ENCODE measurements at places on chromosomes 7 and 10.

DNA sequence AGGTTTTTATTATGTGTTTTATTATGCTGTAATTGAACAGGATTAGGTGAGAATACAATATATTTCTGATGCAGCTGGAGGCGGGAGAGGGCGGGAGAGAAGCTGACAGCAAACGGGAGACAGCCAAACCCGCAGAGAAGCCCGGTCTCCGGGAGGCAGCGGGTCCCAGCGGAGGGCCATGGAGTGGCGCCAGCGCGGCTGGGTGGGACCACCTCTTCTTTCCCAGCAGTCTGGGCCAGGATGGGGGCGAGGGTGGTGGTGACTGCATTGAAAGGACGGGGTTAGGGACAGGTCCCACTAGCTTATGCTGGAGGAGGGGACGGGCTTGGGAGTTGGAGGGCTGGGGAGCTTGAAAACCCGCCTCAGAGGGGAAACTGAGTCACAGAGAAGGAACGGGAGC, 14.5 kb upstream of the KAZALD1 start:
- DNase-seq, result no peak

- no peak for DNase-seq
Observed at GRCh38 chr10:44008270-44008916, 359.7 kb upstream of the ZNF32 start.

DNA sequence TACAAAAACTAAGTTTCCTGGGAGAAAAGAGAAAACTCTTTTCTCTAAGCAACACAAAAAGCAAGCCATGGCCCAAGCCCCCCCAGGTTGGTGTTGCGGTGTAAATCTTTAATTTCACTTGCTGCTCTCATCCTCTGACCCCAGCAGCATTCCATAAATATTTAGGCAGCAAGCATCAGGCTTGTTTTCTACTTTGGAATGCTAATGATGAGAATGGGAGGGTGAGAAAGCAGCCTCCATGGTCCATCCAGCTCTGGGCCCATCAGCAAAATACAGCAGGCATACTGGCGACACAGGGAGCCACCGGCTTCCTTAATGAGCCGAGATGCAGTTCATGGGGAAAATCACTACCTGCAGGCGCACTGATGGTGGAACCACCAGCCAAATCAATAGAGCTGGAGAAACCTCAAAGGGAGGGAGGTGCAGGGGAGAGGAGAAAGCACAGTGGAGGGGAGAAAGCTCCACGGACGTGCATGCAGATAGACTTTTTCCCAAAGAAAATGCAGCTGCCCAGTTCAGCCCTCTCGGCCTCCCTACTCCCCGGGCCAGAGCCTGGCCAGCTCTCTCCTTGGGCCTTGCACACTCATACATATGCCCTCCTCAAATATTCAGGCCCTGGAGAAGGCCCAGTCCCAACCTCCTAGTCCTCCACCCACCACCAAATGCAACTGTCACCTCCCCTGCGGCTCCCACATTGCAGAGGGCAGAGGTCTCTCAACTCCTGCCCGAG, 131.9 kb downstream of the GRID1 start:
- DNase-seq, result no peak

DNA sequence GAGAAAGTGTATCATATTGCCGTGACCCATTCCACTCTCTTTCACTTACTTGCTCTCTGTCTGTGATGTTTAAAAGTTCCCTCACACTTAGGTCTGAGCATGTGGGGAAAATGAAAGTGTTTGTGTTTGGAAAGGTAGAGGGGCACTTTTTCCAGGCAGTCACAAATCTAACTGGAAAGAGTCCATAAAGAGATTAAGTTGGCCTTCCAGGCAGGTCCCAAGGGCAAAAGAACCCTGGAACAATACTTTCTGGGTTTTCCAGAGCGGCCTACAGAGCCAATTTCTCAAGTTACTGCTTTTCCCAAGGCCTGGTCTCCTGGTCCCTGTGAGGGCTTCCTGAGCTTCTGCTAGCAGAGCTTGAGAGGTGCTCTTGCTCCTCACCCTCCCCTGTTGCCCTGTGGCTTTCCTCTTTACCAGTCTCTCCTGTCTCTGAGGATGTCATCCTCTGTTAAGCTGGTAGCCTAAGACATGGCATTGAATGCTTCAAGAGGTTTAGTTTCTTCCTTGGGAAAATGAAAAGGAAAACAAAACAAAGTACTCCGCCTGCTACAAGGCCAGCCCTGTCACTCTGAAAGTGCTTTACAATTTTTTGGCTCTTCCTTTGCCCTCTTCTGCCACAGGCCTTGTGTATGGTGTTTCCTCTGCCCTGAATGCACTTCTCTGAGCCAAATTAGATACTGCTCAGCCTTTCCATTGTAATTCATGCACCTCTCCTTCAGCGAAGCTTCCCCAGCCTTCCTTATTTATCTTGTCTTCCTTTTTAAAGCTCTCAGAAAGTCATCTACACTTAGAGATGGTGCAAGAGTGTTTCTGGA, 20.1 kb downstream of the TES start:
- DNase-seq, result no peak

DNA sequence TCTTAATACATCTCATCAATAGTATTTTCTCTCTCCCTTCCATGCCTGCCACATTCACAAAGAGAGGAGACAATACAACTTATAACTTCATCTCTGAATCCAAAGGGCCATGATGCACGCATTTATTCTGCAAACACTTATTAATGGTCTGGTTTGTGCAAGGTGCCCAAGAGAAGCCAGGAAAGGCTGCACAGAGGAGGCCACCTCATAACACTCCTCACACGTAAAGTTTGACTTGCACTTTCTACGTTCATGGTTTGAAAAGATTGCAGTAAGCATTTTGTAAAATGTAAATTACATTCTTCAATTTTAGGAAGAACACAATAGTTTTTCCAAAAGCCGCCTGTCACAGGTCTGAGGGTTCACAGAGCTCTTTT, 1.2 kb upstream of the PALS2 start:
- no peak for DNase-seq

DNA sequence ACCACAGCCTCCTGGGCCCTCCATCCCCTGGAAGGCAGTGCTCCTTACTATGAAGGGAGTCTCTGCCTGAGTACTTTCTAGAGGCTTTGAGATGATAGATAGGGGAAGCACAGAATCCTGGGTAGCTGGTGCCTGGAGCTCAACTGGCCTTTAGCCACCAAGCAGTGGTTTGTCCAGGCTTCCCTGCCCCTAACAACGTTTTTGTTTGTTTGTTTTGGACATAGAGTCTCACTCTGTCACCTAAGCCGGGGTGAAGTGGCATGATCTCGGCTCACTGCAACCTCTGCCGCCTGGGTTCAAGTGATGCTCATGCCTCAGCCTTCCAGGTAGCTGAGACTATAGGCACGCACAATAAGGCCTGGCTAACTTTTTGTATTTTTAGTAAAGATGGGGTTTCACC, 289.4 kb downstream of the PLXNA4 start:
- no peak for DNase-seq

DNA sequence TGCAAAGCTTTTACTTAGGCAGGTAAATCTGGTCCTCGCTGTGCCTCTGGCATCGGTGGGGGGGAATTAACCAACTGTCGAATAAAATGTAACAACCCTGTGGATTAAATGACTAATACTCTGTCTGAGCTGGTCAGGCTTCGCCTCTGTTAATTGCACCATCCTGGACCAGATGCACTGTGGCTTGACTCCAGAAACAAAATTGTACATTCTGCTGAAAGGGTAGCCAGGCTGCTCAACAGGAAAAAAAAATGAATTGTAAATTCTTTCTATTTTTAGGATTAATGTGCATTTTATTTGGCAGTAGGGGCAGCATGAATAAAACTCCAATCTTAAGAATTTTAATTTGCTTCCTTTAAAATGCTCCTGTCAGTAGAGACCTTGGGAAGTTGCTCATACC, 389.4 kb downstream of the SORCS1 start:
- DNase-seq, result no peak

DNA sequence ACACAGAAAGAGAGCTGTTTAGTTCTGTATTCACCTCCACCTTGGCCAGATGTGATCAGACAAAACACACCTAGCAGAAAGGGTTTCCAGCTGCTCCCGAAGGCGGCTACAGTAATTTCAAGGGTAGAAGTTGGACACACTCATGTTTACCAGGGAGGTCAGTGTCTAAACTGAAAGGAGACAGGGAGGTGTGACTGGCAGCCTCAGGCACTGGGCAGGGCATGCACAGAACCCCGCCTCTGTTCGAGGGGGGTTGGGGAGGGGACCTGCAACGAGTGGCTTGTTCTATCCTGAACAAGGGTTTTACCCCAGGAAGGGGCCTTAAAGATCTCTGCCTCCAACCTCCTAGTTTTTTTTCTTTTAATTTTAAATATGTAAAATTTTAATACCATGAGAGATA, 49.6 kb downstream of the BPGM start:
- DNase-seq, result no peak

DNA sequence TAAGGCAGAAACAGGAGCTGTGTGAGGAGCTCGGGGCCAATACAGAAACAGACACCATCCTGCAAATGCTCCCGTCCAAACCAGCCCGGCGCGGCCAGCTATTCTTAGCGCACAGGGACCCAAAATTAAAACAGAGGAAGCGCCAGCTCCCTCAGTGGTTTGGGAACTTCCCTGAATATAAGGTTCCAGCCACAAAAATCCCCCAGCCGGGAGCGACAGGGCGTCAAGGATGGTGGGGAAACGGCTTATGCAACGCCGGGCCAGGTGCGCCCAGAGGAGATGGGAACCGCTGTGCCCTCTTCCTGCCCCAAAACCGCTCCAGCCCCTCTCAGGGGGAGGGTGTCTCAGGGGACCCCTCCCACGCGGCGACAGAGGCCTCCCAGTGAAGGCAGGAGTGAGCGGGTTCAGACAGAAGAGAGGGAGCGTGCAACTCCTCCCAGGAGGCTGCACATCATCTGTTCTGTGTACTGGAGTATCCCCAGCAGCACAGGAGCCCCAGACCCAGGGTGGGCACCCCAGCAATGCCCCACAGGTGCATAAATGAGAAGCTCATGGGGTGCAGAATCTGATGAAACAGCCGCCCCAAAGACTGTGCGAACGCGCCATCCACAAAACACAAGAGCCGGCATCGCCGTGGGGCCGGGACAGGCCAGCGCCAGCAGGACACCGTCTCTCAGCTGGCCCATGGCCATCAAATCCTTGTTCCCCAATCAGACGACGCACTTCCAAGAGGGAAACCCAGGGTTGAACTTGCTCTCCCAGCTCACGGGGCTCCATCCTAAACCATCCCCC, 73.9 kb upstream of the PDGFA start:
- no peak for DNase-seq

DNA sequence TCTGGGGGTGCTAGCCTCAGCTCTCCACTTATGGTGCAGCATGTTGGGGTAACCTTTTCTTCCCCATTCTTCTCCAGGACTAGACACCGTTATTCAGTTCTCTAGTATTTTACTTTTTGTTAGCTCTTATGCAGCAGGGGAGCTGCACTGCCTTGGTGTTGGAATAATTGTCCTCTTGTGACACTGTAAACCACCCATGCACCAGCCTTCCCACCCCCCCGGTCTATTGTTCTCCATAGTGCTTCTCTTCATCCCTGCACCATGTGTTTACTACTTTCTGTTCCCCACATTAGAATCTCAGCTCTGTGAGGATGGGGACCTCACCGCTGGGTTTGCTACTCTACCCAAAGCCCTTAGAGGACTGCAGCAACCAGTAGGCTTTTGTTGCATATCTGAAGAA, 230.7 kb downstream of the RPS24 start:
- no peak for DNase-seq

- no peak for DNase-seq
Observed at GRCh38 chr7:47042669-47043068, 539.2 kb downstream of the TNS3 start.

DNA sequence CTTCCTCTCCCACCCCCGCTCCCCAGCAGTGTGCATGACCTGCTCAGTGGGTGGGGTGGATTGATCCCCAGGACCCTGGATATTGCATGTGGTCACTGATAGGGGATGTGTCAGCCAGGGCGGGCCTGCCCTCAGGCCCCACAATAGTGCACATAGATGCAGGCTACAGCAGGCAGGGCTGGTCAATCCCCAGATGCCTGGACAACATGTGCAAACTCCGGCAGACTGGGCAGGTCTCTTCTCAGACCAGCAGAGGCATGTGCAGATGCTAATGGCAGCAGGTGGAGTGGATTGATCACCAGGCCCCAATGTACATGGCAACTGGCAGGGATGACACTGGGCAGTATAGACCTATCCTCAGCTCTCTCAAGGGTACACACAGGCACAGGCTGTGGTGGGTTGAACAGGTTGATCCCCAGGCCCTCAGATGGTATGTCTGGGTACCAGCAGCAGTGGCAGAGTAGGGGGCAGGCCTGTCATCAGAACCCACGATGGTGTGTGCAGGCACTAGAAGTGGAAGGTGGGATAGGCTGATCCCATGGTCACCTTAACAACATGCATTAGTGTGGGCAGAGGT, 98.6 kb downstream of the LANCL2 start:
- DNase-seq, result no peak

- no peak for DNase-seq
Observed at GRCh38 chr10:132828681-132829080, 42.7 kb upstream of the NKX6-2 start.

- no peak for DNase-seq
Observed at GRCh38 chr7:157584420-157584819, 247.6 kb downstream of the DNAJB6 start.

- DNase-seq, result no peak
Observed at GRCh38 chr10:99125879-99126278, 109.8 kb downstream of the HPSE2 start.

- no peak for DNase-seq
Observed at GRCh38 chr7:139695588-139695987, 82.2 kb downstream of the HIPK2 start.

DNA sequence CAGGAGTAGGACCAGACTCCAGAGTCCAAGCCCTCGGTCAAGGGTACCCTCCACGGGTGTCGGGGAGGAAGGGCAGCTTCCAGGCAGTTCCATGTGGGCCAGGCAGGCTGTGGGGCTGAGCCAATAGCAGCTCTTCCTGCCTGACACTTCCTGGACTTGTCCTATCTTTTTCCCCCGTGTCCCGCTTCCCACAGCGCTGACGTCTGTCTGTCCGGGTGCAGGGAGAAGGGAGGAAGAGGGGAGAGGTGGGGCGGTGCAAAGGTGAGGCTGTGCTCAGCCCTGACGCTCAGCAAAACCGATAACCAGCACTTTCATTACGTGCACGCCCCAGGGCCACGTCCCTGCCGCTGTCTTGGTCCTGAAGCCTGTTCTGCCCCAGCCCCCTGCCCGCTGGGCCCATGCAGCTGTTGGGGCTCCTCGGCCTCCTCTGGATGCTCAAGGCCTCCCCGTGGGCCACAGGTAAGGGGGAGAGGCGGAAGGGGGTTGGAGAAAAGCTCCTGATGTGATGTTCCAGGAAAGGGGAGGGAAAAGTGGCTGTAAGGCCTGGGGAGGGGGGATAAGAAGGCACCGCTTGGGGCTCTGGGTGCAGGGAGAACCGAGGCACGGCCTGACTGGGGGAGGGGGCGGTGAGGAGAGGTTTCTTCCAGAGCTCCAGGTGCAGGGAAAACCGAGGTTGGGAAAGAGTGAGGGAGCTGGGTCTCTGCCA, at the start of gene MUC3A:
MUC3A (plus strand) TSS at position 308 of the 706 bp plus-strand sequence; CDS start at position 399, 91 bp downstream.
- DNase-seq, result no peak

GRCh38 chr7:33248671-33249070, 119.3 kb downstream of the BBS9 start:
- no peak for DNase-seq
